ENCODE measurements at places on chromosomes 4 and X.

DNA sequence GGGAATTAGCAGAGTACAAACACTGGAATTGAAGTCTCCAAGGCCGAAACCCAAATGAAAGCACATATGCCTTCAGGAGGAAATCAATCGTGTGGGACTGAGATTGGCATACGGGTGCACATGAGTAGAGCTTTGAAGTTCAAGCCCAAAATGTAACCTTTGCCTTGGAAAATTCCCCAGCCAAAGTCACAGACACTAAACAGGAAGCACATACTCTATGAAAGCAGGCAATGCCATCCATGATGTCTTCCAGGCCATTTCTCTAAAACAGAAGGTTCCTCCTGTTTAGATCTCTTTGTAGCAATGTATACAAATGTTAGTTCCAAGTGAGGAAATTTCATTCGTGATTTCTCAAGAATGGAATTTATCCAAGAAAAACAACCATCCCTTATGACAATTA, 162.5 kb downstream of the COL4A6 start:
- DNase-seq: no peak

DNA sequence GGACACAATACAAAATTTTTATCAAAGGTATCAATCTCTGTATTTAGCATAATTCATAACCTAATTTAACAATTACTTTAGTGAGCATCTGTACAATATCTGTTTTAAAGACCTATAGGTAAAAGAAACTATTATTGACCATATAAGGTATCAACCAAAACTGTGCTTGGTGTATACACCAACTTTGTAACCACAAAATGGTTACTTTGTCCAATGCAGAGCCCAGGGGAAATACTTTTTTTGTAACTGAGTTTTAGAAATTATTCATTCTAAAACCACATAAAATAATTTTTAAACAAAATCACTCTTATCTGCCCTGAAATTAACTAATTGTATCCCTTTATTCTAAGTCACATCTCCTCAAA, 5.0 kb downstream of the CXXC4 start:
- no peak for DNase-seq

- no peak for DNase-seq
Observed at GRCh38 chrX:148337873-148338272, 162.5 kb upstream of the AFF2 start.

GRCh38 chrX:29066516-29066915, 479.3 kb downstream of the IL1RAPL1 start:
- DNase-seq: no peak

DNA sequence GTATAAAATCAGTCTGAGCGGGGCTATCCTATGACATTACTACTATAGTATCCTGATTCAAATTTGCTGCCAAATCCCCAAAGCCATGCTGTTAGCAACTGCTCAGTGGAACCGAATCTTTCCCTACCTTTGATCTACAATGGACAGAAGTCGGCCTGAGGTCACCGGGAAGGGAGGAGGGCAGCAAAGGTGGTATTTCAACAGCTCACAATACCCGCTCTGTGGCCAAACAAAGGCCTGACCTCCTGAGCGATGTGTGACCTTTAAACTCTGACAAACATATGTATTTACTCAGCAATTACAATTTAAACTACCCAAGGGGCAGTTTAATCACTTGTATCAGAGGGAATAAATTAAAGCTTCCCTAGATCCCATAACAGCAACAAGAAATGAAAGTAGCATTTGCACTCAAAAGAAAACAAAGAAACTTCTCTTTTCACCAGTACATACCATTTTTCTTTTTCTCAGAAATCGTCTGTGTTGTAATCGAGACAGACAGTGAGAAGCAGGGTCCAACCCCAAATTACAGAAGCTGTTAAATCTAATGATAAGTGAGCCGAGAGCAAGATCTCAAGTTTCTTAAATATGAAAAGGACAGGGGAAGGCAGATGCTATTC, 11.6 kb upstream of the TMEM128 start:
- no peak for DNase-seq

DNA sequence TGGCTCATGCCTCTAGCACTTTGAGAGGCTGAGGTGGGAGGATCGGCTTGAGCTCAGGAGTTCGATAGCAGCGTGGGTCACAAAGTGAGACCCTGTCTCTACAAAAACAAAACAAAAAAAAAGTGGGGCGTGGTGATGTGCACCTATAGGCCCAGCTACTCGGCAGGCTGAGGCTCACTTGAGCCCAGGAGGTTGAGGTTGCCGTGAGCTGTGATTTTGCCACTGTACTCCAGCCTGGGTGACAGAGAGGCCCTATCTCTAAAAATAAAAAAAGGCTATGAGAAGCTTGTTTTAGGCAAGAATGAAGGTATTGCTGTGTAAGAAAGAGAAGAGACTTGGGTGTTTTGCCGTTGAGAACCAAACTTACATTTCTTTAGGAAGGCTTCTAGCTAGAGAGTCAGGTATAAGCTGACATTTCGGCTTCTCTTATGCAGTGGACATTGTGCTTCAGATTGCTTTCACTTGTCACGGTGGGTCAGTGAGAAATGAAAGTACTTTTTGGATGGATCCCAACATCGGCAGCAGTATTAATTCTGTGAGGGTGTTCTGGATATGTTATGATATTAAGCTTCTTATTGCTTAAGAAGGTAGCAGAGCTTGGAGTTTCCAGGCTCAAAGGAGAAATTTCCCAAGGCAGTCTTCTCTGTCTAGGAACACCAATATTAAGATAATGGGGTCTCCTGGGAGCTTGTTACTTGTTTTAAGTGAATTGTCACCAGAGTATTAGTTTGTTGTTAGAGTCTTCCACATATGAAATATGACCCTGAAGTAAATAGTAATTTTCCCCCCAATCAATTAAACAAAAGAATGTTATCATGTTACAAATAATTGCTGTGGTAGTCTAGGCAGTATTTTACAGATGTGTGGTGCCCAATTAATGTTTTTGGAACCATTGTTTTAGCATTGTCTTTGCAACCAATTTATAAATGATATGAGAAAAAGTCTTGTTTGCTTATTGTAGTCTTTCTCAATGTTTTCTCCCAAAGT, 17.6 kb downstream of the TMEM131L start:
- DNase-seq: no peak

DNA sequence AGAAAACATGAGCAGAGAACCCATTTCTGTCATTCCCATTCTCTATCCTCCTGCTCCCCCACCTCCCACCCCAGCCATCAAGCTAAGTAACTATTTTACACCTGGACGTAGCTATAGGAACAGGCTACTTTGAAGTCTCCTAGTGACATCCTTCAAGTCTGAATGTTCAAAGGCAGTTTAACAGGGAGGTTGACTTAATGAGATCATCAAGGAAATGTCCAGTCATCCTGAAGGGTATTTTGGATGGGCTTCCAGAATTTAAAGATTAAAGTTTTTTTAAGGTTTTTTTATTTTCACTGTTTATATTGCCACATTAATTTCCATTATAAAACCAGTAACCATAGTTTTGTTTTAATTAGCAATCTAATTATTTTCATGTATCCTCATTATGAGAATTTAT, 41.1 kb downstream of the HPF1 start:
- no peak for DNase-seq

DNA sequence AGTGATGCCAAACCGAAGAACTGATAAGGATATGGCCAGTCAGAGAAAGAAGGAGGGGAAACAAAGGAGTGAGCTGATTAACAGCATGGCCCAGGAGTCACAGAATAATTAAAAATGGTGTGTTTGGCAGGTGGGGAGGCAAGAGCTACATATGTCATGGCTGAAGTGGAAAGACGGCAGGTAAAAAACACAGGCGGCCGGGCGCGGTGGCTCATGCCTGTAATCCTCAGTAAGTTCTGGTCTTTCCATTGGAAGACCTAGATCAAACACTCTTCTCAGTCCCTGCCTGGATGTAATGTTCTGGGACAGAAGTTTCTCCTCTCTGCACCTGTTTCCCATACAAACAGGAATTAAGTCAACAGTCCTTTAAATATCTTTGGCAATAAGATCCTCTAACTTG, 503.9 kb downstream of the STIM2 start:
- no peak for DNase-seq

GRCh38 chrX:49991758-49992157, 69.4 kb downstream of the CLCN5 start:
- no peak for DNase-seq

GRCh38 chr4:65635051-65635821, 35.1 kb downstream of the EPHA5 start:
- DNase-seq: no peak

DNA sequence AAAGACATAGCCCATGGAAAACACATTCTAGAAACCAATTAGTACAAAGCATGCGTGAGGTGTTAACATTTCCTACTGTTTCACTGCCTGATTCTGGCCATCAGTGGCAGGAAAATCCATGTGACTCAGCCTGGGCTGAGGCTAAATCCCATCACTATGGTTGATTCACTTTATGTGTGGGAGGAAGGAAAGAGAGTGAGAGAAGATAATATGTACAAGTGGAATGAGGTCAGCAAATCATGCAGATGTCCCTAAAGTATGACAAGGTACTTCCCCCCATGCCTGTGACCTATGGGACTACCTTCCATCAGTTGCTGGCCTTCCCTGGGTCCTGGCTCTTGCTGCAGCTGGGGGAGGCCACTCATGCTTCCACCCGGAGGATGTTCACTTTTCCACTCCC, 64.2 kb upstream of the MAP3K15 start:
- DNase-seq: no peak

DNA sequence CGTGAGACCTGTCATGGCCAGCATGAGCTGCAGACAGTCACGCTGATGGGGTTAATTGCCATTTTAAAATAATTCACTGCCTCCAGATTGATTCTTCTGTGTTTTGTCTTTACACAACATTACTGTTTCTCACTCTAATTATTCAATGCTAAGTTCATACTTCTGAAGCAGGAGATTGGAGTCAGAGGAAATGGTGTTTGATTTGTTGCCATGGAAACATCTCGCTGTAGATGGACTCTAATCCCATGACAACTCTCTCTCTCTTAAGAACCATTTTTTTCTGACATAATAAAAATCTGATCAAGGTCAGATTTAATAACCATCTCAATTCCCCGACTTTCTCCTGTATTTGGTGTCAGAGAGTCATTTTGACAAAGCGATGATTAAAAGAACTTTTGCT, 209.0 kb downstream of the IDS start:
- no peak for DNase-seq

GRCh38 chr4:17807446-17807845, 3.1 kb downstream of the DCAF16 start:
- no peak for DNase-seq

All from neuronal stem cell (in vitro differentiated cells).